ENCODE measurements at places on chromosomes 3 and 15.

DNA sequence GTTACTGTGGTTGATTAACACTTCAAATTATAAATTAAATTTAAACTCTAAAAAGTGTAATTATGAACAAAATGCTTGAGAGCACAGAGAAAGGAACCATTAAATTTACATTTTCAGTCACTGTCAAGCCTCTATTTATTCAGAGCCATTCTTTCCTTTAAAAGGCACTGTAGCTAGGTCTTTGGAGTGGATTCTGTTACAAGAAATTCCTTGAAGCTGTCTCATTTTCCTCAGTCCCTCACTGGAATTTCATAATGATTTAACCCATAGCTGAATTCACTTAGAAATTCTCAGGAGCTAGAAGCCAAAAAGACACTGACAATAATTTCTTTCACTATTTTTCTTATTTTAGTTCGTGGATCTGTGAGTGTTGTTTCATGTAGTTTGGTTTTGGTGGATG, 81.2 kb upstream of the TCF12 start:
- no peak for DNase-seq

- DNase-seq, result no peak
Measured at GRCh38 chr3:183962807-183963206, 54.9 kb downstream of the ABCC5 start.

DNA sequence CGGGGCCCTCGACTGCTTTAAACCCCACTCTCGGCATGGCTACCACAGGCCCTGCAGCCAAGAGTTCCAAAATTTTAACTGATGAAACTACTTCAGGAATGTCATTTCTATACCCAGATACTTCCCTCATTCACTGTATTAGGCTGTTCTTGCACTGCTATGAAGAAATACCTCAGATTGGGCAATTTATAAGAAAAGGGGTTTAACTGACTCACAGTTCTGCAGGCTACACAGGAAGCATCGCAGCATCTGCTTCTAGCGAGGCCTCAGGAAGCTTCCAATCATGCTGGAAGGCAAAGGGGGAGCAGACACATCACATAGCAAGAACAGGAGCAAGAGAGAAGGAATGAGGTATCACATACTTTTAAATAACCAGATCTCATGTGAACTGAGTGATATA, 21.6 kb upstream of the ALCAM start:
- DNase-seq, result no peak

DNA sequence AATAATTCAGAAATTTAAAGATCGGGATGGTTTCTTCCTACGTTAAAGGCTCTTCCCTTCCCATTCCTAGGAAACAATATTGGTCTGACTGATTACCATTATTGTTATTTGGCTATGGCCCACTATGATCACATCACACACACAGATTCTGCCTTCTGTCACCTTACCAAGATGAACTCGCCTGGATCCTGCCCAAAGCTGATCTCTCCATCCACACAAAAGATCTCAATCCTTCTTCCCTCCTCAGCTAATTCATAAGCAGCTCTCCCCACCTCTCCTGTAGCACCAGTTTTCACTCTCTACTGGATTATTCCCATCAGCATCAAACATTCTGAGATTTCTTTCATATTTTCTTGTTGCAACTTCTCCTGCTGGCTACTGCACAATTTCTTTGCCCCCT, 25.0 kb downstream of the PLCL2 start:
- DNase-seq, result no peak

DNA sequence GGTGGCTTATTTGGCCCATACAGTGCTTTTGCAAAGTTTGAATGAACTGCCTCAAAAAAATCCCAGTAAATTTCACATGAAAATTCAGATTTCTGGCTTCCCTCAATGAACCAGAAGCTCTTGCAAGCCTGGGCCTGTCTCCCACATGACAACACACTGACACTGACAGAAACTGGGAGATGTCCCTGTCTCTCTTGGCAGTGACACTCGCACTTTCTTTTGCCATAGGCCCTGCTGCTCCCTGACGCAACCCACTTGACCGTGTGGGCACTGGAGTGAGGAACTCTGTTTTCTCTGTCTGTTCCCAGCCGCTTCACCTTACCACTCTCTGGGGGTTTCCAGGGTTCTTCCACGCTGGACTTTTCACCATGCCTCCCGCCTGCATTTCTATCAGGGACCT, 524.5 kb downstream of the SHQ1 start:
- no peak for DNase-seq

GRCh38 chr15:73924171-73924921, 1.9 kb upstream of the LOXL1 start:
- DNase-seq, result peak; percentile 19

GRCh38 chr3:14188041-14188754, 9.6 kb downstream of the LSM3 start:
- no peak for DNase-seq

- no peak for DNase-seq
Measured at GRCh38 chr3:152508705-152509104, 240.0 kb downstream of the MBNL1 start.

- no peak for DNase-seq
Measured at GRCh38 chr15:35669432-35670045, 123.6 kb upstream of the DPH6 start.

DNA sequence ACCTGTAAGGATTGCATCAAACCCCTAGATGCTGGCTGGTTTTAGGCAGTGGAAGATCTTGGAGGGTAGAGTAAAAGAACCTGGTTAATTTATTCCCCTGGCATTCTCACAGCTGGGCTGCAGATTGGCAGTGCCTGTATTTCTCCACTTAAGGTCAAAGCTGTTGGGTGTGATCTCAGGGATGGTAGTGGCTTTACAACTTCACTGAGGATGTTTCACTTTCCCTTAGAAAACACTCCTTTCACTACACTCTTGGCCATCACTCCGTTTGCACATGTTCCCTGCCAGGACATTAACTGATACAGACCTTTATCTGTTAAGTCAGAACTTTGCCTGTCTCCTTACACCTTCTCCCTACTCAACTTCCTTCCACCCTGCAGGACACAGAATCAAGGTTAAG, 779.1 kb upstream of the SEMA6D start:
- no peak for DNase-seq

- DNase-seq, result no peak
Measured at GRCh38 chr3:195113536-195114425, 157.2 kb downstream of the XXYLT1 start.

- no peak for DNase-seq
Measured at GRCh38 chr3:131717493-131717892, 214.7 kb upstream of the MRPL3 start.

DNA sequence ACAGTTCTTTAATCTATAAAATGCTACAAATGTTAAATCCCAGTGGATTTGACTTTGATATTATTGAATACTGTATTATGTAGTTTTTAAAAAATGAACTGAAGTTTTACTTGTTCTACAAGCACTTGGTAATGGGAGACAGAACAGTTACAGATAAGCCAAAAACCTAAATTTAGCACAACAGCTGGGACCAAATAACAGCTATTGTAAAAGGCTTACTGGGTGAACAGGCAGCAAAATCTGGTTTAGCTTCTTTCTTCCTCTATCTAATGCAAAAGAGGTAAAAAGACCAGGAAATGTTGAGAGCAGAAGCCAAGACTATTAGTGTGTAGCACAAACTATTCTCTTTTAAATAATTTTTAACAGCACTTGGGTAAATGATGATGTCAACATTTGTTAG, 1.6 kb upstream of the ATOSA start:
- DNase-seq, result no peak

DNA sequence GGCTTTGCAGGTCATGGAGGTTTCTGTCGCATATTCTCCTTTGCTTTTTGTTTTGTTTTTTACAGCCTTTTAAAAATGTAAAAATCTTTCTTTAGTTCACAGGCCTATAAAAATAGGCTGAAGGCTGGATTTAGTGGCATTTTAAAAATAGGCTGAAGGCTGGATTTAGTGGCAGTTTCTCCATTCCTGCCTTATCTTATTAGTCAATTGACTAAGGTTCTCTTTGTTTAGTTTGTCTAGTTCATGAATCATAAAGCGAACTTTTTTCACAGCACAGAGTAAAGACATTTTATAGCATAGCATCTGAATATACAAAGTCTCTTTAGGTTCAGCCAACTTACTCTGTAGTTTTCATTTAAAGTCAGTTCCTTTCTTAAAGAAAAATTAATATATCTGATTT, 31.4 kb downstream of the AP4E1 start:
- no peak for DNase-seq

DNA sequence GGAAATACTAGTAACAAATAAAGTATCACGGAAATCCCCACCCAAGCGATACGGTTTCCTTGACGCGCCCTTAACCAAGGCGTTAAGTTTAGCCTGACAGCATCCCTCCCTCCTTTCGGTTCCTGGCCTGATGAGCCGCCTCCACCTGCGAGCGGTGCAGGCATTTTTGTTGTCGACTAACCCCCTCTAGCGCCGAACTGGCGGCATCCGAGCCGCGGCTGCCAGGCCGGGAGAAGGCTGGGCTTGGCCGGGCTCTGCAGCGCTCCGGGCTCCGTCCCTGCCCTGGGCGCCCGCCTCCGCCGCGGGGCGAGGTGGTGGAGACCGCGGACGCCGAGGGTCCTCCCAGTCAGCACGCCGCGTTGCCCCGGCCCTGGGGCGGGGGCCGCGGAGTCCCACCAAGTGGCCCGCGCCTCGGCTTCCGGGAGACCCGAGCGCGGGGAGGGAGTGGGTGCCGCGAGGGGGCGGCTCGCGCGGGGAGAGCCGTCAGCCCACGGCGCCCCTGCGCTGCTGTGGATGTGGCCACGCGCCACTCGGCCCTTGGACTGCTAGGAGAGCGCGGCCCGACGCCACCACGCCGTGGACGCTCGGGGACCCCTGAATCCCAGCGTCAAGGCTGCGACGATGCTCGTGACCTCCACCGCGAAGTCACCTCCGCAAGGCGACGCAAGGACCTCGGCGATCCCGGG, 1.1 kb upstream of the EPHA6 start:
- peak; percentile 56 for DNase-seq

- no peak for DNase-seq
Measured at GRCh38 chr3:146195605-146196004, 34.6 kb upstream of the PLOD2 start.

GRCh38 chr3:31391150-31391549, 141.6 kb upstream of the STT3B start:
- DNase-seq, result no peak

GRCh38 chr3:152360302-152360701, 91.6 kb downstream of the MBNL1 start:
- no peak for DNase-seq

DNA sequence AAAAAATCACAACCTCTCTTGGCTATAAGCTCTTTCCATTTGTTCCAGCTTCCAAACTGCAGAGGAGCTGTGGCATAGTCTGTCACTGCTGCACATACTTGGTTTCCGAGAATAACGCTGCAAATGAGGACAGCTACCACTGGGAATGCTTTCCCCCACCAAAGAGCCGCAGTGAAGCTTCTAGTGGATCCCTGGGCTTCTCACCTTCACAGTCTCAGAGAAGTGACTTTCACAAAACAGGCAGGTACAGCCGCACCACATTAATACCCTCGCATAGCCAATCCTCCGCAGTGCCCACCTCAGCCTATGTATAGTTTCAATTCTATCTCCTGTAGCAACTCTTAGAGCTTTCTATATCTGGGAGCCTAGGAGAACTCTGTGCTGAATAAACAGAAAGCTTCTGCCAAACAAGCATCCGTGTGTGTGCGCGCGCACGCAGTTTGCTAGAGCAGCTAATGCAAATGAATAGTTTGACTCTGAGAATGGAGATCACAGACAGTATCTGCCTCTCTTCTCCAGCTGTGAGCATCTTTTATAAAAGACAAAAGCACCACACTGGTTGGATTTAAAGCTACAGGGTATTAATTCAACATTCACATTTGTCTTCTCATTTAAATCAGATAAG, 81.9 kb upstream of the PLXND1 start:
- DNase-seq, result no peak

DNA sequence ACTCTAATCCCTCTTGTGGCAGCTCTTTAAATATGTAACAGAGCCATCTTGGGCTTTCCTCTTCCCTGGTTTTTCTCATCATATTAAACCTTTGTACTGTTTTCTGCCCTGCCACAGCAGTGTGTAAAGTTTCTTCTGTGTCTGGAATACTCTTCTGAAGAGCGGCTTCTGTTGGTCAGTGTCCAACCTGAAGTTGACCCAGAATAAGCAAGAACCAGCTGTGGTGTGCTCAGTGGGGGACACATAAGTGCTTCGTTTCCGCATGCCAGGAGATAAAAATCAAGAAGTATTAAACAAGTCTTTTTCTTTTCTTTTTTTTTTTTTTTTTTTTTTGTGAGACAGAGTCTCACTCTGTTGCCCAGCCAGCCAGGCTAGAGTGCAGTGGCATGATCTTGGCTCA, 173.2 kb upstream of the CHRM5 start:
- DNase-seq, result no peak

DNA sequence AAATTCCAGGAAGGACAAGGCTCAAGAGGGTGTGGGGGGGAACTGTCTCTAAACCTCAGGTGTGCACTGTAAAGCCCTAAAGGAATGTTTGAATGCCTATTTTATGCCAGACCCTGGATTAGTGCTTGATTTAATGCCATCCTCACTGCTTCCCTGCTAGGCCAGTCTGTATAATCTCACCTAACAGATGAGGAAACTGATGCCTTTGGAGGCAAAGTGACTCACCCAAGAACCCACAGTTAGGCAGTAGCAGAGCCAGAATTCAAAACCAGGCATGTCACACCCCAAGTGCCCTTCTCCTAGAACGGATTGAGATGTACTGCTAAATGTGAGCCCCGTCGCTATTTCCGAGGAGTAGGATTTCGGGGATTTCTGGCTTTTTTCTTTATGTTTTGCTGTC, 7.8 kb downstream of the CAMK1 start:
- DNase-seq, result no peak

DNA sequence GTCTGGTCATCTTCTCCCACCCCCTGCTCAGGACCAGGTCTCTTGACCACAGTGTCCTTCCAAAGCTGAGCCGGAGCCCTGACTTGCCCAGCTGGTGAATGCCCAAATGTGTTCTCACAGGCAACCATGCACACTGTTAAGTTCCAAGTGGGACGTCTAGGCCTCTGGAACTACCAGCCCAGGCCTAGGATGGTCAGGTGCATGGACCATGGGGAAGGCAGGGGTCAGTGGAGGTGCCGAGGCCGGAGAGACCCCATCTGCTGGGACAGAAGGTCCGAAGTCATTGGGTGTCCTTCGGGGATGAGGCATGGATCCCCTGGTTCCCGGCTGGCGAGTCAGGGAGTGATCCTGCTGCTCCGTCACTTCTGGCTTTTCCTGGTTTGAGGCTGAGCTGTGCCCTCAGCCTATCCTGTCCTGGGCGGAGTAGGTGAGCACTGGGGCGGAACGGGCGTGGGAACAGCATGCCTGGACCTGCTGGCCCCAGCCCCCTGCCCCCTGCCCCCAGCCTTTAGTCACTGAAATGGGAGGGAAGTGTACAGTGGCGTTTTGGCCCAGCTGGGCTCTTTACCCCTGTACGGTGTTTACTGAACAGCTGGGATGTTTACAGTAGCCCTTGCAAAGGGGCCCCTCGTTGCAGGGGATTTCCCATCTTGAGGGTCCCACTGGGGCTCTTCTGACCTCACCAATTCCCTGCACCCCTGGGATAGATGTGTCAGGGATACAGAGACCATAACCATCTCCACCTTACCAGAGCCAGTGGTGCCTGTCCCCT, 12.1 kb downstream of the SEMA3F start:
- DNase-seq, result no peak

- no peak for DNase-seq
Measured at GRCh38 chr3:29429055-29429679, 148.3 kb downstream of the RBMS3 start.
